ENCODE measurements at places on chromosomes 1 and 21. TPM values are rescaled to one million over a fixed set of nuclear protein-coding genes. Genes with fewer than 3 reads are reported as not detected.

The ETV3L gene
- not detected for polyA plus RNA-seq

The CD101 gene
- polyA plus RNA-seq = 1.1 TPM

The SFN gene
- polyA plus RNA-seq = 0.79 TPM

The SLAMF9 gene
- polyA plus RNA-seq = not detected

The CLCA2 gene
- polyA plus RNA-seq = not detected

The ZNF648 gene
- polyA plus RNA-seq = 0.05 TPM

The GRIK1 gene
- 0.01 TPM for polyA plus RNA-seq

The SPATA17 gene
- polyA plus RNA-seq = 0.34 TPM

The PLPPR4 gene
- polyA plus RNA-seq = 0.22 TPM

The MTARC1 gene
- polyA plus RNA-seq = 18.2 TPM

The S100B gene
- polyA plus RNA-seq = 83.2 TPM

The FCRL4 gene
- polyA plus RNA-seq = not detected

The TFF2 gene
- polyA plus RNA-seq = 505 TPM

The SPRR3 gene
- 20.3 TPM for polyA plus RNA-seq

The RORC gene
- 0.22 TPM for polyA plus RNA-seq

The GJA9 gene
- polyA plus RNA-seq = 0.04 TPM
